ENCODE measurements at places on chromosomes 3 and 15.

DNA sequence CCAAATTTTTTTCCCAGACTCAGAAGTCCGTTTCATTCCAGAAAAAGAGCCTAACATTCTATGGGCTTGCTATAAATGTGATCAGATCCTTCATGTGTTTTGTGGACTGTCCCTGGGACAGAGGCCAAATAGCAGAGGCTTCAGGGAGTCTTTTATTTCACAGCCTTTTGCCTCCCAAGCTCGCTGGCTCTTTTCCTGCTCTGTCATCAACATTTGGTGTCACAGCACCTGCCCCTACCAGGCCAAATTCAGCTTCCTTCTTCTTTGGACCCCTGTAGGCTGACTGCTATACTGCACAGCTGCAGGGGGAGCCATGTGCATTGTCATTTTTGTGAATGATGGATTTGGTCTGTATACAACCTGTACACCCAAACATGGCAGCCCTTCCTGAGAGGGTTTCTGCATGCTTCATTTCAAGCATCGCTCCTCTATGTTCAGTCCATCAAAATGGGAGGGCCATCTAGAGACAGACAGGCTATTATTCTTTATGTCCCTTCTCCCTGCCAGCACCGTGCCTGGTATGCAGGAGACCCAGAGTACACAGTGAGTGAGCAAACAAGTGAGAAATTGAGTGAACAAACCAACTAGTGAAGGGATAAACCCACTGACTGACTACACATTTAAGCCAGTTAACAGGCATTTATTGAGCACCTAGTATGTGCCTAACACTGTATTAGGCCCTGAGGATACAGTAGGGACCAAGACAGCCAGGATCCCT is 17.9 kb upstream of the RPP14 start:
- no peak for DNase-seq

GRCh38 chr3:11600501-11601282 is 43.0 kb downstream of the VGLL4 start:
- DNase-seq = no peak

DNA sequence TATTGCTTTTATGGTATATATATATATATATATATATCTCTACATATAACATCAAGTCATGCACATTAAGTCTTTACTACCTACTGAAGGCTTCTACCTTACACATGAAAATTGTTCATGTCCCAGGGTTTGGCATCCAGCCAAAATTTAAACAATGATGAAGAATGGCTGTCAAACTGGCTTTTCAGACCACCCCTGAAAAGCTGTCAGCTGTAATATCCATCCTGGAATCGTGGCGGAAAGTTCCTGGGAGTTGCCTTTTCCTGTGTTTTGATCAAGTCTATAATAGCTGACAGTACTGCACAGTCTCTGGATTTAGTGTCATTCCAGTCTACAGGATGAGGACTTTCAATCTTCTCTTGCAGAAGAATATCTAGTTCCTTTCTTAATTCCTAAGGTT is 48.3 kb downstream of the DHX36 start:
- no peak for DNase-seq

- no peak for DNase-seq
Observed at GRCh38 chr3:177615015-177615414, 417.7 kb upstream of the TBL1XR1 start.

DNA sequence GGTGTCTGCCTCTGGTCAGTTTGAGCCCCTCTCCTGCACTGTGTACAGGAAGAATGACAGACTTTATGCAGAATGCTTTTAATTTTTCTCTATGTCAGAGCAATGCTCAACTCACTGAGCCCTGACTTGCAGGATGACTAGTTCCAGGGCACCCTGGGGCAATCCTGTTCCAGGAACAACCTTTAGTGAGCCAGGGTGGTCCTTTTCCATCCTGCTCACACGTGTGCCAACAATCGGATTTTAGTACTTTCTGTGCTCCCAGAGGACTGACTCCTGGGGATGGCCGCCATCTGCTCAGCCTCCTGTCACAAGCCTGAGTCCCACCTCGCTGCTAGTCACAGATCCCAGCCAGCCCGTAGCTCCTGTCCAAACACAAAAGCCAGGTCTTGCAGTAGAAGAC is 48.2 kb upstream of the ALDH1A3 start:
- no peak for DNase-seq

GRCh38 chr3:187063286-187064121 is 75.8 kb downstream of the RPL39L start:
- DNase-seq = no peak

DNA sequence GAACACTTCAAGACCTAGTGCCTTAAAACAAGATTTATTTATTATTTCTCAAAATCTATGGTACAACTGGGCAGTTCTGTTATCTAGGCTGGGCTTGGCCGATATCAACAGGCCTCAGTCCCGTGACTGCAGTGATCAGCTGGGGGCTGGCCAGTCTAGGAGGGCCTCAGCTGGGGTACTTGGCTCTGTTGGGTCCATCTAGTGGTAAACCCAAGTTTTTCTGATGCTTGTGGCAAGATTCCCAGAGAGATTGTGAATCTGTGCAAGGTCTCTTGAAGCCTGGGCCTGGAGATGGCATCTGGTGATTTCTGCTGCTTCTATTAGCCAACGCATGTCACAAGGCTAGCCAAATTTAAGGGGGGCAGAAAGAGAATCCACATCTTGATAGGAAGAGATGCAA is 482.4 kb upstream of the SGO1 start:
- DNase-seq = no peak

DNA sequence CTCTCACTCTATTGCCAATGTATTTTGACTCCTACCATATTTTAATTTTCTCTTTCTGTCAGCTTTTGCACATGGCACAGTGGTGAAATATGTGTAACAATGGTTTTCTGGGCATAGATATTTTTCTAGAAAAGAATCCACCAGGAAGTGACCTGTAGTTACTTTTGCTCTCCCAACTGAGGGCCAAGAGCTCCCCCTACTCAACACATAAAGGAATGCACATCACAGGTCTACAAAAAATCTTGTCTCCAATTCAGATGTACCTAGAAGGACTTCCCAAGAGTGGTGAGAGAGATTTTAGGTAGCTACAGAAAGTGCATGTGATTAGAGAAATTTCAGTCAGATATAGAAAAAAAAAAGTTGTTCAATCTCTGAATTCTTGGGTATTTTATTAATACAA is 15.6 kb downstream of the CPA3 start:
- no peak for DNase-seq

DNA sequence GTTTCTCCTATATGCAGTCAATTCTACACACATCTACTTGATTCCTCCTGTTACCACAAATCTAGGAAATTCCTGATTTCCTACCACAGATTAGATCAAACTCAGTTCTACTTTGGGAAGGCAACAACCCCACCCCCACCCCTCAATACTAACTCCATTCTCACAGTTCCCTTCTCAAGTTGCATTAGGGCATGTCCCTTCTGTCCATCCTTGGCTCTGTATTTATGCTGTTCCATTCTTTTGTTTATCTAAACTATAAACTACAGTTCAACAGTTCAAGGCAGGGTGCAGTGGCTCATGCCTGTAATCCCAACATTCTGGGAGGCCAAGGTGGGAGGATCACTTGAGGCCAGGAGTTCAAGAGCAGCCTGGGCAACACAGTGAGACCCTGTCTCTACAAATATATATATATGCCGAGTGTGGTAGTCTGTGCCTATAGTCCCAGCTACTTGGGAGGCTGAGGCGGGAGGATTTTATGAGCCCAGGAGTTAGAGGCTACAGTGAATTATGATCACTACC is 25.2 kb upstream of the IMPDH2 start:
- no peak for DNase-seq

DNA sequence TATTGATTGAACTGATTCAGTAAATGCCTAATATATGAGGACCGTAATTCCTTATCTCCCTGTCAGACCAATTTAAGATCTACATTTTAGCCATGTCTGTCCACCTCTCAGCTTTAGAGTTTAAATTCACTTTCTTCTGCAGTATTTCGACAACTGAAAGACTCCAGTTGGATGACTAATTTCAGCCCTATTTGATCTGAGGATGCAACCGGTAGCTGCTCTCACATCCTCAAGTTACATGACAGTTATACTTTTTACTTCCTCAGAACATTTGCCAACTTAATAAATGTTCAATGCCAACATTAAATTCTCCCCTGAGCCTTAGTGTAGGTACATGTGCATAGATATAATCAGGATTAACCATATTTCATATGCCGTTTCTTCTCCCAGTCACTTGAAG is 2.5 kb upstream of the HHLA2 start:
- no peak for DNase-seq

DNA sequence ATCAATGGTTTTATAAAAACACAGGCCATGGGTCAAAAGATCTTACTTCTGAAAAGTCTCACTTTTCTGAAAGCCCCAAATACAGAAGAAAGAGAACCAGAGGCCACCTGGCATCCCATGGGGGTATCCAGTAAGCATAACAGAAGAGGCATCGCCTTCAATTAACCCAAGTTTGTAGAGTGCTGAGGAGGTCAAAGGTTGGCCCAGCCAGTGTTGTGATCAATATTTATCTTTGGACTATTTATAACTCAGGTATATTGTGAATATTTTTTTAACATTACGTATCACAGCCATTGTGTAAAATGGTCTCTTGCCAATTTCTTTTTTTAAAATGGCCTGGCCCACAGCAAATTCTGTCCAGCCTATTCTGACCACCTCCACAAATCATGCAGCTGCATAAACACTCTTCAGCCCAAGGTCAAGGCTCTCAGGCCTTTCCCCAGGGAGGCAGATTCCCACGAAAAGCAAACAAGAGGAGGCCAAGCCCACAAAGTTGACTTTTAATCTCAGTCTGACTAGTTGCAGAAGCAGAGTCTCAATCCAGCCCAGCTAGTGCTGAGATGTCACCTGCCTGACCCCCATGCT is 26.2 kb upstream of the SPTBN5 start:
- DNase-seq = no peak

GRCh38 chr3:155701882-155702465 is 42.9 kb downstream of the PLCH1 start:
- no peak for DNase-seq

DNA sequence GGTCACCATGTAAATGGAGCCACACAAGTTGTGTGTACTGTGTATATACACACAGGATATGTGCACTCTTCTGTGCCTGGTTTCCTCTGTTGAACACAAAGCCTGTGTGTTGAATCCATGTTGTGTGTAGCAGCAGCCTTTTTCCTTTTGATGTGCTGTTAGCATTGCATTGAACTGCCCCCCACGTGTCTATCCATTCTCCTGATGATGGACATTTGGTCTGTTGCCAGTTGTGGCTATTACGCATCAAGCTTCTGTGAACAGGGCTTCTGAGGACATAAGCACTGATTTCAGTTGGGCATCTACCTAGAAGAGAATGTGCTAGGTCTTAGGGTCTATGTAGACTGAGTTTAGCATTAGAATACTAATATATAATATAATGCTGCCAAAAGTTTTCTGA is 77.4 kb downstream of the LSM3 start:
- no peak for DNase-seq

GRCh38 chr3:2153053-2153452 is 54.4 kb downstream of the CNTN4 start:
- no peak for DNase-seq

- no peak for DNase-seq
Observed at GRCh38 chr3:136678981-136679380, 73.2 kb downstream of the STAG1 start.

- no peak for DNase-seq
Observed at GRCh38 chr15:52710050-52710707, 31.0 kb upstream of the ATOSA start.

DNA sequence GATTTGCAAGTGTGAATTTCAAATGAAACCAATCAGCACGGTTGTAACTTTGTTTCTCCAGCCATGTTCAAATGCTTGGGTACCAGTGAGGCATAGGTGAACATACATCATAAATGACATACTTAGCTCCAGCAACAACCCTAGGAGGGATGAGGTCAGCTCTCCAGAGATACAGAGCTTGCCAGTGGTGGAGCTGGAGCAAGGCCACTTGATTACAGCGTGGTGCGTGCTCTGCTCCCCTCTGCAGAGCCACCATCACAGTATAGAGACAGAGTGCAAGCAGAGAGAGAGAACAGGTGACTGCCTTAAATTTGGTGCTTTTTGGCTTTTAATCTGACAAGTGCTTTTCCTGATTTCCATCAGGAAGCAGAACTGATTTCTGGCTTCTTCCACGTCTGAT is 275.1 kb downstream of the PDZRN3 start:
- no peak for DNase-seq

GRCh38 chr3:108221393-108221792 is 831 bp downstream of the IFT57 start:
- DNase-seq = no peak

GRCh38 chr15:39239562-39239961 is 341.3 kb upstream of the THBS1 start:
- no peak for DNase-seq

DNA sequence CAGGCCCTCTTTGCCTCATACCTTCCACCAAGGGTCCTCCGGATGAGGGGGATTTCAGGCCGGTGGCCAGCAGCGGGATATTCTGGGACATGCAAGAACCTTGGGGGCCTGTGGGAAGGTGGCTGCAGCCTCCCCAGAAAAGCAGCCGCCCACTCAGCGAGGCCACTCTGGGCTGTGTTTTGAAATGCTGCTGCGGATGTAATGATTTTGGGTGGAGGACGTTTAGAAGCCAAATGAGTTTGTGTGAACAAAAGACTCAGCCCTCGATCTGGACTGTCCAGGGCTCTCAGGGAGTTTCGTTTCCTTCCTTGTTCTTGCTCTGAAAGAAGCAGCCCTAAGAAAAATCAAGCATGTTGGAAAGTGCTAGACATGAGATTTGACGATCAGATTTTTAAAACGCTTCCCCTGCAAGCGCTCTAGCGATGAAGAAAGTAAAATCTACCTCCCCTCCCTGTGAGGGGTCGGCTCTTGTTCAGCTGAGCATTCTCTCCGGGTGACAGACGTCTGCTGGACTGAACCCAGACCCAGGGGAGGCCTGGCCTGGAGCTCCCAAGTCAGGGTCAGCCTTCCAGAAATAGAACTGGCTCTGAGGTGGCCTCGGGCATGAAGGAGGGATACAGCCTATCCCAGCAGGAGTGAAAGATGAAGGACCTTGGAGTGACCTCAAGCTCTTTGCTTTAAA is 12.9 kb downstream of the HEG1 start:
- DNase-seq = no peak

- no peak for DNase-seq
Observed at GRCh38 chr3:71056327-71056726, 527.2 kb downstream of the FOXP1 start.

- no peak for DNase-seq
Observed at GRCh38 chr3:52649461-52650210, 36.1 kb downstream of the PBRM1 start.

GRCh38 chr3:128149650-128150049 is 3.6 kb upstream of the EEFSEC start:
- DNase-seq = no peak

DNA sequence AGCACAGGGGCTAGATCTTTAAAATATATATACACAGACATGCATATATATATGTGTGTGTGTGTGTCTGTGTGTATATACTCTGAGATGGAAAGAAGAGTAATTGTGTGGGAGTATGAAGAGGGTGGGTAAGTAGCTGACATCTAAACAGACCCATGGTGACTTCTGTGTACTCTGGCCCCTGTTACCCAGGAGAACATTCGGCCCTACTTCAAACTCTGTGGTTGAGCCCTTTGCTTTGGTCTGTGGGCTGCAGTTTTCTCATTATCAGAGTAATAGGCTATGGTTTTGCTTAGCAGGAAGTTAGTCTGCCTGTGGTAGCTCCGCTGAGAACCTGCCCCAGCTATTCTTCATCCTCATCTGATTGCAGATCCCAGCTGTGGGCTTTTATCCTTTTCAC is 141.4 kb downstream of the RBPMS2 start:
- no peak for DNase-seq

GRCh38 chr3:47299381-47300318 is 16.9 kb downstream of the KLHL18 start:
- DNase-seq = no peak

Data from activated CD8-positive, alpha-beta memory T cell treated with anti-CD3 and anti-CD28 coated beads for 4 hours (primary cell).